Stimulated activated CD4-positive, alpha-beta T cell treated with anti-CD3 and anti-CD28 coated beads, Interleukin-1b, Interleukin-23, amount 100 ng/mL, for 1 hour (primary cell): ENCODE measurements at places on chromosomes 2 and 18.

GRCh38 chr2:132715386-132716351, 45.7 kb upstream of the LYPD1 start:
- DNase-seq, result no peak

GRCh38 chr2:202758604-202759003, 113.0 kb downstream of the ICA1L start:
- DNase-seq, result no peak

DNA sequence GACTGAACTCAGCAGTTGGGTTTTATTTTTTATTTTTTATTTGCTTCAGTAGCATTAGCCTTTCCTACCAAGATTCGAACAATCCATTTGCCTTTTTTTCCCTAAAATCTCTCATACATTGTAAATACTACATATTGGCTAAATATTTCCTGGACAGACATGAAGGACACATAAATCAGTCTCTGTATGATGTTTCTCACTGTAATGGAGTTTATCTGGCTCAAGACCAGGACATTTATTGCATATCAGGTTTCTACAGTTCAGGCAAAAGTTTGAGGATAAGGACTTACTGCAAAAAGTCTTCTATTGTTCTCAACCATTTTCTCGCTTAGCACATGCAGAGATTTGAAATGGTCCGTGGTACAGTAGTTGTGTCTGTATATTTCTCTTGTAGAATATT, 3.3 kb downstream of the CLUL1 start:
- no peak for DNase-seq

GRCh38 chr2:79935771-79936657, 368.5 kb downstream of the LRRTM1 start:
- DNase-seq, result no peak

- no peak for DNase-seq
Measured at GRCh38 chr18:67421651-67422050, 94.9 kb downstream of the DSEL start.

DNA sequence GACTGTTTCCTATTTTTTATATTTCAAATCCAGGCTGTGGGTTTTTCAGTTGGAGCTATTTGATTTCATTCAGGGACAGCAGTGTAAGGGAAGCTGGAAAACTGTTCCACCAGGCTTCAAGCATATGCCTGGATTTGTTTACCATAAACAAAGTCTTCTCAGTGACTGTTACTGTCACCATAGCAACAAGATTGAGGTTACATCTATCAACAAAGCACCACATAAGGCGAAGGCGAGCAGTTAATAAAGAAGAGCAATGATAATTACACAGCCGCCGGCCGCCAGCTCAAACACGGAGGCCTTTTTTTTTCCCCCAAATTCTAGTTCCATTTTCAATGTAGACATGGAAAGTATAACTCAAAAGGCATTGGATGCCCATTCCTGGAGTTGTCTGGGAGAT, 553.7 kb upstream of the SYT4 start:
- no peak for DNase-seq

DNA sequence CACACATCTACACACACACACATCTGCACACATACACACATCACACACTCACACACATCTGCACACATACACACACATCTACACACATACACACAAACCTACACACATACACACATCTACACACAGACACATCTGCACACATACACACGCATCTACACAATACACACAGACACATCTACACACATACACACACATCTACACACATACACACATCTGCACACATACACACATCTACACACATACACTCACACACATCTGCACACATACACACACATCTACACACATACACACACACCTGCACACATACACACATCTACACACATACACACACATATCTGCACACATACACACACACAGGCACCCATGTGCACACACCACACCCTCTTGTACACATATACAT, 400 bp upstream of the PRLH start:
- no peak for DNase-seq

DNA sequence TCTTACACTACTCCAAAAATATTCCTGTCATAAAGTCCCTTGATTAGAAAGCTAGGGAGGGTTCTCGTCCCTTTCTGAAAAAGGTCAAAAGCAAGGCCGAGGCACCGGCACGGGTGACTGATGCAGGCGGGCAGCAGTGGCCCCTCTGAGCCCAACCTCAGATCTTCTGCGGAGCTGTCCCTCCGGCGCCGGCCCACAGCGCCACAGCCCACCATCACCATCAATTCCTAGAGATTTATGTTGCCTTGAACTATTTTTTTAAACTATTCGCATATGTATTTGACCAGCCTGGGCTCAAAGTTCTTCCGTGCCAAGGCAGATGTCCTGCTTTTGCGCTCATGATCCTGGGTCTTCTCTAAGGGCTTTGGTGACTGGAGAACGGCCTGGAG, 26.8 kb downstream of the PRELID3A start:
- DNase-seq, result no peak

DNA sequence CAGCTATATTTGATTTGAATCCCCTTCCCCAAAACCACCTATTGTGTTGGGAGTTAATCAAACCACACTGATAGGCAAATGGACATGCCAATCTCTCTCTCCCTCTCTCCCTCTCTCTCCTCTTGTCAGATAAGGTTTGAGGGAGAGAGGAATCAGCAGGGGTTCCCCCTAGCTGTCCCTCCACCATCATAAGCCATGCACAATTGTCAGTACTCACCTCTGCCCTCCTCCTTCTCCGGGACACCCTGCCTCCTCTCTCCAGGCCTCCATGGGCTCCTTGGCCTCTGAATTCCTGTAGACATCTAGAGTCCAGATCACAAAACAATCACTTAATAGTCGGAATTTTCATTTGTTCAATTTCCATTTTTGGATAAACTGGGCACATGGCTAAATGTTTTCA, 243.7 kb upstream of the RAB12 start:
- DNase-seq, result no peak

- no peak for DNase-seq
Measured at GRCh38 chr2:45928946-45929345, 277.5 kb downstream of the PRKCE start.

DNA sequence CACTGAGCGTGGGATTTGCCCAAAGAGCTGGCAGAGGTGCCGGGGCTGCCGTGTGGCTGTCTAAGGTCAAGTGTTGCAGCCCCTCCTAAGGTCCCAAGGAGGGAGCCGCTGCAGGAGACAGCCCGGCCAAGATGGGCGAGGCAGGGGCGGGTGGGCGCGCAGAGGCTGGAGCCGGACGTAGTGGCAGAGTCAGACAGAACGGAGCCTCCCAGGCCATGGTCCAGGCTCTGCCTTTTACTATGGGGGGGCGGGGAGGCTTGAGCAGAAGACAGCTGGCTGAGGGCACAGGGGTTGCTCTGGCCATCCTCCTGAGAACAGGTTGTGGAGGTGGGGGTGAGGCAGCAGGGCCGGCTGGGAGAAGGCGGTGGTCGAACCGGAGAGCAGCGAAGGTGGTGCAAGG, 27.5 kb upstream of the PRLH start:
- no peak for DNase-seq

- DNase-seq, result no peak
Measured at GRCh38 chr2:38539086-38539485, 63.6 kb downstream of the HNRNPLL start.

DNA sequence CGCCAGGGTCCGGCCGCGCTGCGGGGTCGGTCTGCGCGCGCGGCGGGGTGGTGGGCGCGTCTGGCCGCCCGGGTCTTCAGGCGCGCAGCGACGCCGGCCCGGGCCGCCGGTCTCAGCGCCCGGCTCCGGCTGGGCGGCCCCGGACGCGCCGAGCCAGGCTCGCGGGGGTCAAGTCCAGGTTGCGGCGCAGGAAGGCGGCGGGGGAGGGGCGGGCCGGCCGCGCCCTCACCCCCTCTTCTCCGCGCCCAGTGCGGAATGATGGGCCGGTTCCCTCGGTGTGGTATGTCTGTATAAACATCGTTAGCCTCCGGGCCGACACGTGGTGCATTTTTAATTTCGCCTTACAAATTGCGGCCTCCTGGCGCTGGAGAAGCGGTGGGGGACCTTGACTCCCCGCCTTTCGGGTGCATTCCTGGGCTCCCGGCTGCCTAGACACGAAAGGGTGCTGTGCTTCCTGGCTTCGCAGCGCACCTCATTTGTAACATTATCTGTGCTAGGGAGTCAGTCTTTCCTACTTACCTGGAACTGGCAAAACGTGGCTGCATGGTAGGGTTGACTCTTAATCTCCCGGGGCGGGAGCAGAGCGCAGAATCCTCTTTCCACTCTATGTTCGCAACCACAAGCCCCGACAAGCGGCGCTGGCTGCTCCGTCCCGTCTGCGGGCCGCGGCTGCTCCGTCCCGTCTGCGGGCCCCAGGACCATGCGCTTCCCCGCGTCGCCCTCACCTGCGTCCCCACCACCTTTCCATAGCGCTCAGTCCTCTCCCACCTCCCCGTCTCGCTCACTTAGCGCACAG, 69.0 kb downstream of the CTAGE1 start:
- DNase-seq, result no peak

DNA sequence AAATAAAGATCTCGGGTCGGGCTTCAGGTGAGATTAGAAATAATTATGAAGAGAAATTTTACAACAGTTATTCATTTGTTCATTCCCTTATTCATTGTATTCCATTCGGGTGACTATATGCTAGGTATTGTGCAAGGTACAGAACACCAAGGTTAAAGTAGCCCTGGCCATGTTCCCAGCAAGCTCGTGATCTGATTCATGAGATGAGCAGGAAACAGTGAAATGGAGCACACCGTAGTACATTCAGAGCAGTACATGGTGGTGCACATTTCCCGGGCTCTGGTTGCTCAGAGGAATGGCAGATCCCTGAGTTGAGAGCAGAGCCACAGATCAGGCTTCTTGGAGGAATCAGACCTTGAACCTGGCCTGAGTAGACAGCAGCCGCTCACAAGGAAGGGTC, 87.7 kb downstream of the PRKRA start:
- no peak for DNase-seq

DNA sequence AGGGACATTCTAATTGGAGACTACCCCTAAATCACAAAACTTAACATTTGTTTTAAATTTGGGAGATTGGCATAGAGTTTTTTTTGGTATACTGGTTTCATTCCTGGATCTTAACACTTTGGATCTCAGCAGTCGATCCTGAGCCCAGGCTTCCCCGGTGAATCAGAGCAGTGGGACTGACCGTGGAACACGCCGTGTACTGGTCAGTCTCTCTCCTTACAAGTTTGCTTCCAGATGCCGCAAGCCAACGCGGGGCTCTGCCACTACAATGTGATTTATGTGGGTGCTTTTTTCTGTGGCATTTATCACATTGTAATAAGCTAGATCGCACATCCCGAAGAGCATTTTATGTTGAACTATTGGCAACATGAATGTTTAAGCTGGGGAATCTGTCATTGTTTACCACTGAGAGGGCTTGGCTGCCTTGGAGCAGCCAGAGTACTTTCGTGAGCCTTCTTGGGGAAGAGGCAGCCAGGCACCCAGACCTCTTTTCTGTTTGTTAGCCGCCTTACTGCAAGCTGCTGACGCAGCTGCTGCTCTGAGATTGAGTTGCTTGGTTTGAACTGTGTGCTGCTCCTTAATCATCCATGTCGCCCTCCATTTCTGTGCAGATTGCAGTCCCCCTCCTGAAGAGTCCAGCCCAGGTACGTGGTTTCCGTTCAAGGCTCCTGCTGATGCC, 49.3 kb downstream of the COA5 start:
- no peak for DNase-seq

GRCh38 chr18:48953104-48953706, 2.4 kb upstream of the SMAD7 start:
- no peak for DNase-seq

GRCh38 chr2:190181123-190181669, 118.7 kb upstream of the MSTN start:
- no peak for DNase-seq

- DNase-seq, result no peak
Measured at GRCh38 chr2:17309741-17310339, 208.4 kb downstream of the RAD51AP2 start.

- no peak for DNase-seq
Measured at GRCh38 chr2:8254791-8255447, 426.9 kb upstream of the ID2 start.

DNA sequence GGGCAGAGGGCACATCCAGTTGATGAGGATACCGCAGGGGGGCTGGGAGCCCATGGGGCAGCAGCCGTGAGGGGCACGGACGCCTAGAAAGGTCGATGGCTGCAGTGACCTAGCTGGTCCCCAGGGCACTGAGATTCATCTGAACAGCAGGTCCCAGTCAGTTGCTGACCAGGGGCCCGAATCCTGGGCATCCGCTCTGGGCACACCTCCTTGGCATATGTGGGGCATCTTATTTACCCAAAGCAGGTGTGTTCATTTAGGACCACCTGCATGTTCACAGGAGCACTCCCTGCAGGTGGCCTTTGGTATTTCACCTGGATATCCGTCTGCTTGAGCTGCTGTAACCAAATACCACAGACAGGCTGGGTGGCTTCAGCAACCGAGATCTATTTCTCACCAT, 72.0 kb upstream of the ODC1 start:
- DNase-seq, result no peak

- no peak for DNase-seq
Measured at GRCh38 chr18:46411191-46411828, 245.7 kb downstream of the LOXHD1 start.

DNA sequence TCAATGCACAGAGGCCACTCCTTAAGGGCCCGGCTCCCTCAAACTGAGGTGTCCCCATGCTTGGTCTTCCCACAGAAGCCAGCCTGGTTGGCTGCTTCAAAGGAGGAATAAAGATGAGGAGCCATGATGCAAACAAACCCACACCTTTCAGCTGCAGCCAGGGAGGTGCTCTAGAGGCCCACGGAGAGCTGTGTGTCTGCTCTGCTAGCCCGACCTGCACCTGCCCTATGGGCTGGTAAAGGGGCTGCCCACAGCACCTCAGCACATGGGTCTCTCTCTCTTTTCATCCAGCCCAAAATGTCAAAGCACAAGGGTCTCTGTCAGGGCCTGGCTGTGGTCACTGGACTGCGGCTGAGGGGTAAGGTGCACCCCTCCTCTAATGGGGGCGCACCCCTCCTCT, 132.1 kb downstream of the MSH2 start:
- no peak for DNase-seq

- DNase-seq, result no peak
Measured at GRCh38 chr2:113291191-113291590, 12.5 kb upstream of the PAX8 start.

- DNase-seq, result no peak
Measured at GRCh38 chr2:14524803-14525080, 107.8 kb upstream of the LRATD1 start.

GRCh38 chr2:11983870-11984269, 237.4 kb downstream of the LPIN1 start:
- no peak for DNase-seq

- no peak for DNase-seq
Measured at GRCh38 chr2:11827547-11827946, 81.1 kb downstream of the LPIN1 start.

DNA sequence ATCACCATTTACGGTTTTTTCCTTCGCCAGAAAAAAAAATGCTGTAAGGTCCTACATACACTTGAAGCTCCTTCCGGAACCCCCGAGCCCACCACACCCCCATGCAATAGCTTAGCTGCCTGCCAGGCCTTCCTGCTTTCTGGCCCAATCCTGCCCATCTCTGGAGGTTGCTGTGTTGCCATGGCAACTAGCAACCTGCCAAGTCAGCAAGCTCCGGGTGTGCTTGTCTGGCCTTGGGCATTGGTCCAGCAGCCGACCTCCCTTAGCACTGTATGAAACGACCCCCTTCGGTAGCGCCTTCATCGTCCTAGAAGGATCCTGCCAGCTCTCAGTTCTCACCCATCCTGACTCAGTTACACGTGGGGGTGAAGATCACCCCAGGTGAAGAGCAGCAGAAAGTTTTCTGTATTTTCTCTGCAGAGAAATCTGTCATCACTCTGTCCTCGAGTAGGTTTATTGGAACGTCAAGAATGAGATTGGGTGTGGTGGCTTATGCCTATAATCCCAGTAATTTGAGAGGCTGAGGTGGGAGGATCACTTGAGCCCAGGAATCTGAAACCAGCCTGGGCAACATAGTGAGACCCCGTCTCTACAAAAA, 47.4 kb upstream of the MTCL1 start:
- DNase-seq, result no peak

GRCh38 chr2:162320864-162321517, 2.5 kb upstream of the IFIH1 start:
- no peak for DNase-seq
